Germinal center (tissue), 1 donor: ENCODE measurements at places on chromosomes 11 and 22.

- no peak for DNase-seq
These were observed 78.7 kb upstream of the DRD2 start for GRCh38 chr11:113553915-113554314.

DNA sequence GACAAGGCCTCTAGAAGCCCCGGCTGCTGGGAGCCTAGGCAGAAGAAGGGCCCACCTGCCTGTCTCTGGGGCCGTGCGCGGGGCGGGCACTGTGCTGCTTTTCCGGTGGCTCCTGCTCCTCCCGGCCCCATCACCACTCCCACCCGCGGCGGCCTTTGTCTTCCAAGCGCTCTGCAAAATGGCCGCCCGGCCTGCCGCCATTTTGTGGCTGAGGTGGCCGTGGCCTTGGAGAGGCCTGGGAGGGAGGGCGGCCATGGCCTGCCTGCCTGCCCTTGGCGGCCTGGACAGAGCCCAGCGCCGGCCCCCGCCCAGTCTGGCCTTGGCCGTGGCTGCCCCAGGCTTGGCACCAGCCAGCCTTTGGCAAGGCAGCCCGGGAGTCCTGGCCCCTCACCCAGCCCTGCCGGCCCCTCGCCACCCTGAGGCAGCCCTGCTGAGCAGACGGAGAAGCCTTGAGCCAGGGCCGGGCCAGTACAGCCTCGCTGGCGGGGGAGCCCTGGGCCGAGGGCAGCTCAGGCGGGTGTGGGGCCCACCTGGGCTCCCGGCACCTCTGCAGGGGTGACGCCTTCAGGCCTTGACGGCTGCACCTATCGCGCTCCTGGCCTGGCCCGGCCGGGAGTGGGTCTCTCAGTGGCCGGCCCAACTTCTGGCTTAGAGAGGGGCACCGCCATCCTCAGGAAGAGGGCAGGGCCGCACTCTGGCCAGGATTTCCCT is 46.0 kb upstream of the PPARA start:
- no peak for DNase-seq

GRCh38 chr22:46879083-46879482 is 116.6 kb downstream of the TBC1D22A start:
- no peak for DNase-seq

- DNase-seq: no peak
These were observed 10.2 kb upstream of the CBX6 start for GRCh38 chr22:38881997-38882879.

GRCh38 chr22:36228944-36229343 is 10.4 kb downstream of the APOL2 start:
- no peak for DNase-seq

GRCh38 chr11:75771646-75772410 is 3.2 kb downstream of the DGAT2 start:
- no peak for DNase-seq

DNA sequence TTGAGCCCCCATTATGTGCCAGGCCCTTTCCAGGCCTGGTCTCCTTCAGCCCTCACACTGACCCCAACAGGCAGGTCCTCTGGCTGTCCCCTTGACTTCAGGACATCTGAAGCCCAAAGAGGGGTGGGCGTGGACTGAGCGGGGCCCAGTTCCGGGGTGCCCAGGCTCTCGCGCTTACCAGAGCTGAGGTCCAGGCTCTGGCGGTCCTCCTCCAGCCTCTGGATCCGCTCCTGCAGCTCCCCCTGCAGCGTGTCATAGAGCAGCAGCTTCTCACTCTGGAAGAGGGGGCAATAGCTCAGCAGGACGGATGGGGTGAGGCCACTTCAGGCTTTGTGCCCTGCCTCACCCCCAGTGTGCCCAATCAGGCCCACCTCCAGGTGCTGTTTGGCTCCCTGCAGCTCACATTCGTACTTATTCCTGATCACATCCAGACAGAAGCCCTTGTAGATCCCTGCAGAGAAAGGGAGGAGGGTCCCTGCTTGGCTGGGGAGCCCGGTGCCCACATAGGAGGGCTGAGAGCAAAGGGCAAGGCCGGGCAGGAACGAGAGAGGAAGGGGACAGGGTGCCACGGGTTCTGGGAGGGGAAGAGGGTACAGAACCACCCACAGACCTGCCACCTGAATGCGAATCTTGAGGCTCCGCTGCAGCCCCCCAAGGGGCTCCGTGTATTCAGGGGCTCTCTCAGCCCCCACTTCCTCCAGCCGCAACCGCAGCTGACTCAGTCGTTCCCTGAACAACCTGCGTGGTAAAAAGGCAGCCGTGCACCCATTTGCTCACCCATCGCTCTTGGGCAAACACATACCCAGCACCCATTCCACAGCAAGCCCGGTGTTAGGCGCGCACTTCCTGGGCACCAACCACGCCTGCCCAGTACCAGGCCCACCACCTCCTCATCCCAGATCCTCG is 4.1 kb downstream of the BRMS1 start:
- DNase-seq: no peak

GRCh38 chr11:9150926-9151325 is 59.5 kb upstream of the SCUBE2 start:
- DNase-seq: no peak

DNA sequence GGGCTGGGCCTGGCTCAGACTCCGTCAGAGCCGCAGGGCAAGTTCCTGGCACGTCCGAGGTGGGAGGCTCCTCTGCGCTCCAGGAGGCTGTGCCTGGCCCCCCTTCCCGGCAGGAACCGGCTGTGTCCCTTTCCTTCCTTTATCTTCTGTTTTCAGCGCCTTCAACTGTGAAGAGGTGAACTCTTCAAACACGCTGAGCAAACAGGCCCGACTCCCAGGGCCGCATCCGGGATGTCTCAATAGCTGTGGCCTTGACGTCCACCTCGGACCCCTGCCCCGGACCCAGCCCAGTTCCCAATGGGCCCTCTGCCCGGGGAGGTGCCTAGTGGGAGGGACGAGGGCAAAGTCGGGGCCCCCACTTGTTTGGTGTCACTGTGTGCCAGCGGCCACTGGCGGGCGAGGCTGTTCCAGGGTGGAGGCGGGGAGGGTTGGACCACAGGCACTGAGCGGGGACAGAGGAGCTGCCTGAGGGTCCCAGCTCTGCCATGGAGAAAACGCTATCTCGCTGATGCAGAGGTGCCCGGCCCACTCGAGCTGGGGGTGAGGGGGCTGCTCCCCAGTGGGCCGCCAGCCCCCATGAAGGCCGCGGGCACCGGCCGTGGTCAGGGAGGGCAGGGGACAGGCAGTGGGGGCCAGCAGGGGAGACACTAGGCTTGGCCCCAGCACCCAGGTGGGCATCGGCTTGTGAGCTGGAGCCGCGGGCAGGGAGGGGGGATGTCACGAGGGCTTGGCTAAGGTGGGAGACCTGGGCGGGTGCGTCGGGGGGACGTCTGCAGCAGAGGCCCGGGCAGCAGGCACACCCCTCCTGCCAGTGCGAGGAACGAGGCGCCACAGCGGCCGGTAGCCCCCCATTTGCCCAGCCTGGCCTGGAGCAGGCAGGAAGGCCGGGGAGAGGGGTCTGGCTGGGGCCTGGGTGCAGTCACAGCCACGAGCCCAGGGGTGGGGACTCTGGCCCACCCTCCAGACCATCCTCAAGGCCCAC is 2.7 kb upstream of the MUC5B start:
- DNase-seq: no peak

GRCh38 chr22:33302549-33302948 is 244.4 kb upstream of the SYN3 start:
- DNase-seq: no peak

GRCh38 chr11:16173798-16174197 is 182.5 kb downstream of the SOX6 start:
- no peak for DNase-seq

DNA sequence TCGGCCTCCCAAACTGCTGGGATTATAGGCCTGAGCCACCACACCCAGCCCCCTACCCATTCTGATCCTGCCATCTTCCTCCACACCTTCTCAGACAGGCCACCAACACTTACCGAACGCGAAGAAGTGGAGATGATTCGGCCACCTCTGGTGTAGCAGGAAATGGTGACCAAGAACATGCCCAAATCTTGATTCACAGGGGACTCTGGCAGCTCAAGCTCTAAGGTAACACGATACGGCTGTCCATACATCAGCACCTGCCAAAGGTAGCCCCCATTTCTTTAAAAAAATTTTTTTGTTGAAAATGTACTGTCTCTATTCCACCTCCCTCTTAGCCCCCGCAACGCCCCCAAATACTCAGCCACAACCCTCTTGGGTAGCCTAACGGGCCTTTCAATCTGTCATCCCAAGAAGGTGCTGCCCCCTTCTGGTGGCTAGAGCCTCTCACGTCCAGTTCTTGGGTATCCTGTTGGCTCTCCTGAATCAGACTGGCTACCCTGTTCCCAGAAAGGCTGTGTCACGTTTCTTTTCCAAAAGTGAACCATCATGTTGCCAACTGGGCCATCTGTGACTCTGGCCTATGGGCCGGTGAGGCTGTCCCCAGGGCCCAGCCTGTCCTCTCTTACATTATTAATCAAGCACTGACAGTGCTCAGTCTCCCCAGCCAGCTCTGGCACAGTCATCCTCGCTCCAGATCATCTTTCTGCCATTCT is 5.3 kb upstream of the LRRN4CL start:
- DNase-seq: peak; percentile 73

- peak; percentile 28 for DNase-seq
These were observed 33.4 kb upstream of the CTTN start for GRCh38 chr11:70364745-70365543.
